ENCODE measurements at places on chromosomes 6 and 20.

GRCh38 chr6:28789553-28790083, 134.2 kb downstream of the TRIM27 start:
- no peak for DNase-seq

GRCh38 chr6:7204726-7205125, 97.0 kb downstream of the RREB1 start:
- DNase-seq: no peak

DNA sequence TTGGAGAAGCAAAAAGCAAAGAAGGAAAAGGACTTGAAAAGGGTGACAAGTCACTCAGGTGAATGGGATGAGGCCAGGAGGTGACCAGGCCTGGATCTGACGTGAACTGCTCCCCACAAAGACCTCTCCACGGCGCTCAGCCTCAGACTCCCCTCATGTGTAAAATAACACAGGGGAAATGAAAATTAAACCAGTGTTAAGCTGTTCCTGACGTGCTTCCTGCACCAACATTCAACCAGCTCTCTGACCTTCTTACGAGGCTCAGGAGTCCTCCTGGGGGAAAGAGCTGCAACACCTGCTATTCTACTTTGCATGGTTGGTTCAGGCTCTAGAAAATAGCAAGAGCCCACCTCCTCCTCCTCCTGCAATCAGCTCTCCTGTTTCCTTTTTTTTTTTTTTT, 256.7 kb downstream of the ATXN1 start:
- DNase-seq: no peak

DNA sequence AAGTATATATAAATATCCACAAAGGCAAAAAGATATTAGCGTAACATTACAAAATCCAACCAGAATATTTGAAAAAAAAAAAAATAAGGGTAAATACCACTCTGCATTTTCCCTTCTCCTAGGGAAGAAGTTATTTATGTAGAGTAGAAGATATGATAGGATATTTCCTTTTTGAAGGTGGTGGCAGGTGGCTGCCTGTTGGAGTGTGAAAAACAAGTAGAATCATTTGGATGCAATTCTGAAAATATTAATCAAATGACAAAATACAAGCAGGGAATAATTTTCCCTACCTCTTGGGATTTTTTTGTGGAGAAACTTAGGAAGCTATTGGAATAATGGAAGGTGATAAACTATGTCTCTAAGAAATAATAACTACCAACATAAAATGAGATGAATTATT, 62.5 kb upstream of the OGFRL1 start:
- no peak for DNase-seq

- no peak for DNase-seq
Measured at GRCh38 chr6:37261198-37261597, 3.3 kb upstream of the TMEM217 start.

DNA sequence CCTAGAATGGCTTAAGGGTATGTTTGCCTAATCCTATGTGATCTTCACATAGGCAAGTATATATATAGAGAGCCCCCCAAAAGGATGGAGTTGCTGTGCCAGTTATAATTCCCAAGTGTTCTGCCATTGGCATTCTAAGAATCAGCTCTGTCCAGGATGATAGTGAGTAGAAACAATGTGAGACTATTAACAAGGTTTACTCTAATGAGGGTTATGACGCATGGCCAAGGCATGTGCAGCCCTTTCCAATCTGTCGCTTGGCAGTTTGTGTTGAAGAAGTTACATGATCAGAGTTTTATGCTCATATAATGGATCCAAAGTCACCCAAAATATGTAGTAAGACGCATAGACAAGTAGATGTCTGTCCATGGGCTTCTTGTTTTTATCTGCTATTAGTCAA, 33.6 kb downstream of the VGLL2 start:
- DNase-seq: no peak

DNA sequence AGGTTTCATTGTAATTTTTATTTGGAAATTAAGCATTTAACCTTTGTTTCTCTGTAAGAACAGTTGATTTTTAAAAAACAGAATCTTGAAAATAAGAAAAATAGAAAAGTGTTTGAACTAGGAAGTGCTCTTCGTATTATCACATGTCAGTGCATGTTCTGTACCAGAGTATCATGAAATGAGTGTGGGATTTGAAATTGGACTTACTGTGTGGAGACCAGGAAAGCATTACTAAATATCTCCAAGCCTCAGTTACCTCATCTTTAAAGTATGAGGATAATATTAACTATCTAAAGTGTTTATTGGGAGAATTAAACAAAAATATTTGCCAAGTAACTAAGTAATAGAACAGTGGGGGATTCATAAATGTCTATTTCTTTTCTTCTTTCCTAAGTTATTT, 156.9 kb upstream of the FLRT3 start:
- DNase-seq: no peak

DNA sequence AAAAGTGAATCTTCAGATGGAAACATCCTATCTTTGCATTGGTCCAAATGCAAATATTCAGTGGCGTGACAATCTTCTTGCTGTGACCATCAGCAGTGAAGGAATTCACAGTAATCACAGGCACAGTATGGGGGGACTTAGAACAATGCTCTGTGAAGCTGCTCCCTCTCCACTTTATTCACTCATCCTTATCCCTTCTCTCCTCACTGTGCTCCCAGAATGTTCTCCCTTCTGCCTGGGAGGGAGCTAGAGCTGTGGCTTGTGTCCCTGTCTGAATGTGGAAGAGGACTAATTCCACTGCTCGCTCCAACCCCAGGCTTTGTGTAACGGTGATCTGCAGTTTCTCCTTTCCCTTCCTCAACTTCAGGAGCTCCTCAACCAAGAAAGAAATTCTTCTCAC, 243.7 kb downstream of the ALDH8A1 start:
- DNase-seq: no peak

GRCh38 chr6:20433321-20433720, 31.6 kb downstream of the E2F3 start:
- DNase-seq: no peak

All from C1 segment of cervical spinal cord (tissue), 14 donors.